ENCODE measurements at places on chromosomes 2 and 18. TPM values are rescaled to one million over a fixed set of nuclear protein-coding genes. Genes with fewer than 3 reads are reported as not detected.

The CDKL4 gene
- 0.86 TPM for total RNA-seq

The AKAIN1 gene
- total RNA-seq, result not detected

The C2orf72 gene
- under 0.01 TPM for total RNA-seq

The IL1RL2 gene
- total RNA-seq, result 0.07 TPM

The COL3A1 gene
- 1.0 TPM for total RNA-seq

The ERFE gene
- total RNA-seq, result 1.2 TPM

The FER1L5 gene
- total RNA-seq, result 0.07 TPM

The DTNA gene
- total RNA-seq, result 19.8 TPM

The MC2R gene
- not detected for total RNA-seq

The ITPRID2 gene
- total RNA-seq, result 356 TPM

The GALNT14 gene
- total RNA-seq, result 2.4 TPM

The GAL3ST2 gene
- total RNA-seq, result not detected

The LBX2 gene
- 3.2 TPM for total RNA-seq

The HOXD10 gene
- total RNA-seq, result not detected

The GPR75 gene
- 4.9 TPM for total RNA-seq

The TGFA gene
- 0.66 TPM for total RNA-seq

The ZNG1B gene
- total RNA-seq, result 37.1 TPM

The EPC2 gene
- total RNA-seq, result 33.6 TPM

The DUSP19 gene
- 2.4 TPM for total RNA-seq

The CD28 gene
- under 0.01 TPM for total RNA-seq

The MAPK4 gene
- not detected for total RNA-seq

The CDH7 gene
- total RNA-seq, result not detected

The GPR35 gene
- total RNA-seq, result 0.13 TPM

The VWA3B gene
- not detected for total RNA-seq

The ANKRD36B gene
- 222 TPM for total RNA-seq

The POTEI gene
- 0.66 TPM for total RNA-seq

The ASAP2 gene
- 121 TPM for total RNA-seq

The OSBPL6 gene
- 11.8 TPM for total RNA-seq

The EML6 gene
- 0.80 TPM for total RNA-seq

The G6PC2 gene
- total RNA-seq, result not detected

The MORN2 gene
- total RNA-seq, result 22.2 TPM

The PRKAG3 gene
- not detected for total RNA-seq

The PTPRM gene
- 98.0 TPM for total RNA-seq

The SLC4A3 gene
- total RNA-seq, result 0.13 TPM

The NXPH2 gene
- total RNA-seq, result not detected

The CTNNA2 gene
- total RNA-seq, result not detected

The ANKRD30BL gene
- total RNA-seq, result not detected

The KIF1A gene
- total RNA-seq, result not detected

The MTERF4 gene
- 27.0 TPM for total RNA-seq

The ACADL gene
- not detected for total RNA-seq

The CD226 gene
- total RNA-seq, result 0.53 TPM

The CFC1 gene
- not detected for total RNA-seq

The RNF125 gene
- total RNA-seq, result 1.6 TPM

The LRATD1 gene
- 0.13 TPM for total RNA-seq

The TPO gene
- total RNA-seq, result not detected

The EVA1A gene
- 53.2 TPM for total RNA-seq

The MYO5B gene
- total RNA-seq, result 0.27 TPM

The CHST9 gene
- not detected for total RNA-seq

The PLEK gene
- total RNA-seq, result 0.22 TPM

The CENPA gene
- total RNA-seq, result 31.7 TPM

The RTP5 gene
- not detected for total RNA-seq

The ABCG5 gene
- total RNA-seq, result not detected

The CD207 gene
- not detected for total RNA-seq

The EVX2 gene
- not detected for total RNA-seq

The KCMF1 gene
- total RNA-seq, result 81.1 TPM

The TBC1D8 gene
- 62.6 TPM for total RNA-seq

The SEMA4C gene
- total RNA-seq, result 18.4 TPM

The PCARE gene
- not detected for total RNA-seq

The TMEM169 gene
- 0.07 TPM for total RNA-seq

Data from thoracic aorta endothelial cell (primary cell).